Occipital lobe (tissue), 3 donors: ENCODE measurements at places on chromosomes 6 and 20. TPM values are rescaled to one million over a fixed set of nuclear protein-coding genes. Genes with fewer than 3 reads are reported as not detected.

Gene IGF2R
- total RNA-seq = 36.7 TPM

Gene OR12D3
- total RNA-seq = not detected

Gene EIF6
- 58.3 TPM for total RNA-seq

Gene ZBP1
- not detected for total RNA-seq

Gene BPIFA3
- total RNA-seq = not detected

Gene RSPH9
- total RNA-seq = 6.2 TPM

Gene IMPG1
- not detected for total RNA-seq

Gene TNXB
- 2.5 TPM for total RNA-seq
